ENCODE measurements at places on chromosomes 13 and 19.
A peak's percentile ranks its signal among the peaks of the same experiment; 100 is the strongest.

DNA sequence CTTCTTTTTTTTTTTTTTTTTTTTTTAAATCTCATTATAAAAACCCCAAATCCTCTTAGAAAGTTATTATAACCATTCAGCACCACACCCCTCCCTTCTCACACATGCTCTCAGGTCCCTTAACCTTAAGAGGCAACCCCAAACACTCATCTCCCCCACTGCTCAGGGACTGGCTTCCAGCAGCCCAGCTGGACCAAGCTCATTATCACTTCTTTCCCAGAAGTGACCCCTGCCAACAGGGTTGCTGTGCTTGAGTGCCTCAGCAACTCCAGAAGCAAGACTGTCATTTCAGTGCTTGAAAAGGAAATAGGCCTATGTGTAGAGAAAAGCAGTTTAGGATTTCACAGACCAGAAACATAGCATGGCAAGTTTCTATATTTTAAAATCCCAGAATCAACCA lies 84.3 kb downstream of the SLAIN1 start:
- DNase-seq, result no peak

DNA sequence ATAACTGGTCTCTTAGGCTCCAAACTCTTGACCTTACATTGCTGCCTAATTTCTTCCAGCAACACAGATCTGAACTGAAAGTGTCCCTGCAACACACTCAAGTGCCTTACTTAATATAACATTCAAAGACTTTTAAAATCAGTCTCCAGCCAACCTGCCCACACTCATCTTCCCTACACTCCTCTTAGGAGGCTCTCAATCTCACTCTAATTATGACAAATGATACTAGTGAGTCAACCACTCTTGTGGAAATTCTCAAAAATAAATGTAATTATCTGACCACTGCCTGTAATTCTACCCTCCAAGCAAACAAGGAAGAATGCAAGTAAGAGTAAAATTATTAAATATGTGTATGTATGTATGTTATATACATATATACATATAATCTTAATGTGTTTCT lies 348.1 kb upstream of the MIR17HG start:
- DNase-seq, result no peak

GRCh38 chr13:62524061-62524460 lies 1108.4 kb upstream of the PCDH20 start:
- no peak for DNase-seq

GRCh38 chr19:1321539-1321938 lies 35.9 kb downstream of the EFNA2 start:
- no peak for DNase-seq

DNA sequence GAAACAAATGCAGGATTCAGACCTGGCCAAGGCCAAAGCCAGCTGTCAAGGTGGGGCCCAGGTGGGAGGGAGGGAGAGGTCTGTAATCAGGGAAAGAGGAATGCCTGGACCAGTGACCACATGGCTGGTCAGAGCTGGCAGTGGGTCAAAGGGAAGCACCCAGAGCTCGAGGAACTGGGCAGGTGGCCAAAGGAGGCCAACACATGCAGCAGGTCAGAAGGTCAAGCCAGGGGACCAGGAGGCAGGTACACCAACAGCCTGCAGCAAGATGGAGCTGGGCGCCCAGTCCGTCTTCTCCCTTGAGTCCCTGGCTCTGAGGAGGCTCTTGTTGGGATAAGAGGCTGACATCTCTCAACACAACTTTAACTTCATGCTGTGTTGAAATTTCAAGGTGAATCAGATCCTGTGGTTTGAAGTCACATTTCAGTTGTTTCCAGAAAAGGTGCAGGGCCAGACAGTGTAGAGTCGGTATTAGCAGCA lies 17.1 kb downstream of the GPATCH1 start:
- no peak for DNase-seq

- peak; percentile 26 for DNase-seq
Observed at GRCh38 chr19:6590827-6591319, at the start of gene CD70. Gene CD70 (minus strand): TSS chr19:6591150. CDS start chr19:6591002, 148 bp downstream.

DNA sequence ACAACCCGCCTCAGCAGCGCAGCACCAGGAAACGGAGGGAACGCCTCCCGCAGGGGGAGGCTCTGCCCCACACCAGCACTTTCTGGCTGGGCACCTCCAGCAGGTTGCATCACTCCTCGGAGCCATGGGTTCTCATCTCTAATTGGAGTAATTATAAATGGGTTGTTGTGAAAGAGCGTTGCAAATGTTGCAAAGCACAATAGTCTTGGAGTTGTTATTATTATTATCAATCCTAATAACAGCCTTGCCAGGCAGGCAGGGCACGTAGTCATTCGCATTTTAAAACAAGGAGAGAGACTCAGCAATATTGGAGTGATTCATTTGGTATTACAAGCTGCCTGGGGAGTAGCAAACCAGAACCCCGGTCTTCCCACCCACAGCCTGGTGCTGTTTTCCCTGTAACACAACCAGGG lies 108.6 kb upstream of the GJB6 start:
- DNase-seq, result no peak

GRCh38 chr19:44687888-44688287 lies 11.1 kb upstream of the CEACAM16 start:
- DNase-seq, result no peak

DNA sequence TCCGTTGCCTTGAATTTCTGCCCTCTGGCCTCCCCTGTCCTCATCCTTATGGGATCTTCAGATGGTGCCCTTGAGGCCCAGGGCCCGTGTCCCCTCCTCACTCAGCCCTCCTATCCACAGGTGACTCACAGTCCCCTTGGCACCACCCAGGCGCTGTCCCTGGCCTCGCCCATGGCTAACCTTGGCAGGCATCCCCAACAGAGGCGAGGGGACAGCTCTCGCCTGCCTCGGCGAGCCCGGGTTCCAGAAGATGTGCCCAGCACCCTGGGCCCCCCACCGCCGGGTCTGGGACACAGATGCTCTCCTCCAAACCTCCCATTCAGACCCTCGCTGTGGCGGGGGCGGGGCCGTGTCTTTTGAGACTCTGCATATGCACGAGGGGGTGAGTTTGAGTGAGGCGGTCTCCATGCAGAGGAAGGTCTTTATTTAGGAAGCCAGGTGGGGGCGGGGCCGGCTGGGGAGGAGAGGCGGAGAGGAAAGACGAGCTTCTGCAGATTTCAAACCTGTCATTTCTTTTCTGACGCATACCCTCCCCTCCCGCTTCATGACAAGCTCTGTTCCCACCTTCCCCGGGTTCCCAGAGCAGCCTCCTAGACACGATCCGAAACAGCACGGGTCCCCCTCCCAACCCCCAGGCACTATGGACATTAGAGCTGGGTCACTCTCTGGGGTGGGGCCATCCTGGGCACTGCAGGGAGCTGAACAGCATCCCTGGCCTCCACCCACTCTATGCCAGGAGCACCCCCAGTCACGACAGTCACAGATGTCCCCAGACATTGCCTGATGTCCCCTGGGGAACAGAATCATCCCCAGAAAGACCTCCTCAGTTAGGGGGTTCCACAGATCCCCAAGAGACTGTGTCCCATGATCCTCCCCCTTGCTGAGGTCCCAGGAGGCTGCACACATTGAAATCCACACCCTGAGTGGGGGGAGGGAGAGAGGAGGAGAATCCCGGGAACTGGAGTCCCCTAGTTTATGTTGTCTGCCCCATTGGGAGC lies 48.5 kb downstream of the GNG7 start:
- no peak for DNase-seq

DNA sequence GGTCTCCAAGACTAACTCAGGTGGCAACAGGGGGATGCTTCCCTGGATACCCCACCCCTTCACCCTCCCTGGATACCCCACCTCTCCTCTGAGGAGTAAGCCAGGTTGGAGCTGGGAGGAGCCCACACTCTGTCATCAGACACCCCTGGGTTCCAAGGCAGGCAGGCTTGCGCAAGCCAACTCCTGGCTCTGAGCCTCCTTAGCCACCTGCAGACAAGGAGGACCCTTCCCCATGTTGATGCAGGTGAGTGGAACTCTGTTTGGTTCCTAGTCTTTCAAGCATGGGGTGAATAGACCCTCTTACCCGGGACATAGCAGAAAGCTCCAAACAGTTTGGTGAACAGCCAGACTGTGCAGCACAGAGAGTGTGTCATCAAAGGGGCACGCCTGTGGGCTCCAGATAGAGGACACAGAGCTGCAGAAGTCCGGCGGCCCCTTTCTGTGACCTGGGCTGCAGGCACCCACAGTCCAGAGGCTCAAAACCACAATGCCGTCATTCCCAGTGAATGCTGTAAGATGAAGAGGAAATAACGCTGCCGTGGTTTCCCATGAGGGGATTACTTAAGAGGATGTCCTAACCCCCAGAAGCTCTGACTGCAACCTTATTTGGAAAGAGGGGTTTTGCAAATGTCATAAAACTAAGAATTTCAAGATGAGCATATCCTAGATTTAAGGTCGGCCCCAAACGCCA lies 12.1 kb upstream of the HAS1 start:
- no peak for DNase-seq

- no peak for DNase-seq
Observed at GRCh38 chr19:9671655-9672054, 3.2 kb downstream of the ZNF562 start.

DNA sequence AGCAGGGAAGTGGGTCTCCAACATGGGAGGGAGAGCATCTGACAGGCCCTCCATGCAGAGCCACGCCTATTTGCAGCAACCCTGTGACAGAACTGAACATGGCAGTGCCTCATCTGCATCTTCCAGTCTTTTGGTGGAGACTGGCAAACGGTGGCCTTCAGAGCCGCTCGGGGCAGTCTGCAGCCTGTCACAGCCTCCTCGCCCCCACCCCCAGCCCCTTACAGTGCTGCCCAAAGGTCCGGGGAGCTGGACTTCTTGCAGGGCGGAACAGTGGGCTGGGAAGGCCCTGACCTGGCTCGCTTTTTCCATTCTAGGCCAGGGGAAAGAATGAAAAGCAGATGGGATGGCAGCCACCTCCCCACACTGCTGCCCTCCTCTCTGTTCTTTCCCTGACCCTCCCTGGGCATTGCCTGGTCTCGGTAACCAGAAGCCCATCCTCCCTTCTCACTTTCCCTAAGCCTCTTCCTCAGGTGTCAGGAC lies 2.7 kb downstream of the CALM3 start:
- DNase-seq, result no peak

GRCh38 chr19:1264801-1265614 lies 4.1 kb upstream of the CIRBP start:
- DNase-seq, result no peak

GRCh38 chr13:41492432-41493260 lies 35.3 kb downstream of the RGCC start:
- peak; percentile 15 for DNase-seq

- DNase-seq, result no peak
Observed at GRCh38 chr13:92976657-92977056, 249.9 kb upstream of the GPC6 start.

- no peak for DNase-seq
Observed at GRCh38 chr19:42278452-42279154, 9.6 kb downstream of the CIC start.

DNA sequence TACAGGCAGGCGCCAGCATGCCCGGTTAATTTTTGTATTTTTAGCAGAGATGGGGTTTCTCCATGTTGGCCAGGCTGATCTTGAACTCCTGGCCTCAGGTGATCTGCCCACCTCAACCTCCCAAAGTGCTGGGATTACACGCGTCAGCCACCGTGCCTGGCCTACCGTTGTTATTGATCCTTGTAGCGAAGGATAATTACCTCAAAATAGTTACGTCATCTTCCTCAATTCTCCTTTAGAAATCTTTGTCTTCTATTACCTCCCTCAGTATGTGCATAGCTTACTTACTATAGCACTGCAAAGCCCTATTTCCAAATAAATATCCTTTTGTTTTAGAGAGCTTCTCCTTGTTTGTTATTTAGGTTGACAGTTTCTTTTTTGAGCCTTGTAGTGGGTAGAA lies 9.4 kb upstream of the TLE6 start:
- DNase-seq, result no peak

DNA sequence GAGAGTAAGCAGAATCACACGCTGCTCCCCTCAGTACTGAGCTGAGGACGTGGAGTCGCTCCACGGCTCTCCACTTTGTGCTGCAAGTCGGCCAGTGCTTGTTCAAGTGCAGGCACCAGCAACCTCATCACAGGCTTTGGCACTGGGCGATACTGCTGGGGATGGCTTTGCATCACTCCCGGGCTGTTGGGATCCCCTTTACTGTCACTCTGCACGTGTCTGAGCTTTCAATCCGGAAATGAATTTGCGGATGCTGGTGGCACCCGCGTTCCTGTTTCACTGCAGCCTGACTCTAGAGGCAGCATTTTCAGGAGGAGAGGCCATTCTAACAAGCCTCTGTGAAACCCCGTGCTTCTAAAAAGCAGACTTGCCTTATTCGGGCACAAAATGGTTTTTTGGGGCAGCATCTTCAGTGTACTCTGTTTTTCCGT lies 19.1 kb downstream of the SMARCA4 start:
- no peak for DNase-seq

GRCh38 chr13:79711631-79712030 lies 230.7 kb downstream of the NDFIP2 start:
- DNase-seq, result no peak

- no peak for DNase-seq
Observed at GRCh38 chr13:106981051-106981450, 413.1 kb upstream of the ARGLU1 start.

- no peak for DNase-seq
Observed at GRCh38 chr13:80865329-80865728, 524.4 kb upstream of the SPRY2 start.

- DNase-seq, result no peak
Observed at GRCh38 chr19:35767288-35768081, 7.9 kb upstream of the ARHGAP33 start.

- no peak for DNase-seq
Observed at GRCh38 chr13:46516599-46517338, 36.2 kb upstream of the LRCH1 start.

DNA sequence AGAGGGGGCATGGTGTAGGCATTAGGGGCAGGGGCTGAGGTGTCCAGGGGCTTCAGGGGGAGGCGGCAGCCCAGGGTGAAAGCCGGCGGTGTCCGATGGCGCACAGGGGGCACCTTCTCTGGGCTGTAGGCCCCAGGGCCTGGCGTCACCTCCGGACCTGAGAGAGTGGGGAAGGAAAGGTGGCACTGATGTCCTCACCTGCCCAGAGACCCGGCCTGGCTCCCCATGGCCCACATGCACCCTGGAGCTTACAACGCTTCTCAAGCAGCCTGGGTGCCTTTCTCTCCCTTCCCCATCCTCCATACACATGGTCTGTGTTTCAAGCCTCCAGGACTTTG lies 3.3 kb upstream of the SHC2 start:
- DNase-seq, result no peak

GRCh38 chr19:7769171-7769570 lies 6.1 kb downstream of the CLEC4M start:
- no peak for DNase-seq

- DNase-seq, result no peak
Observed at GRCh38 chr19:9321338-9321737, 2.6 kb upstream of the ZNF559 start.

- DNase-seq, result peak; percentile 39
Observed at GRCh38 chr19:12090807-12091206, 26.3 kb downstream of the ZNF844 start.

DNA sequence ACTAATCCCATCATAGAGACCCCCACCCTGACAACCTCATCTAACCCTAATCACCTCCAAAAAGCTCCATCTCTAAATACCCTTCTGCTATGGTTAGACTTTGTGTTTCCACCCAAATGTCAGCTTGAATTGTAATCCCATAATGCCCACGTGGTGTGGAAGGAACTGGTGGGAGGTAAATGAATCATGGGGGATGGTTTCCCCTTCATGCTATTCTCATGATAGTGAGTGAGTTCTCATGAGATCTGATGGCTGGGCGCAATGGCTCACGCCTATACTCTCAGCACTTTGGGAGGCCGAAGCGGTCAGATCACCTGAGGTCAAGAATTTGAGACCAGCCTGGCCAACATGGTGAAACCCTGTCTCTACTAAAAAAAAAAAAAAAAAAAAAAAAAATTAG lies 2.6 kb downstream of the VMAC start:
- no peak for DNase-seq
